ENCODE measurements at places on chromosomes 5 and 9.

DNA sequence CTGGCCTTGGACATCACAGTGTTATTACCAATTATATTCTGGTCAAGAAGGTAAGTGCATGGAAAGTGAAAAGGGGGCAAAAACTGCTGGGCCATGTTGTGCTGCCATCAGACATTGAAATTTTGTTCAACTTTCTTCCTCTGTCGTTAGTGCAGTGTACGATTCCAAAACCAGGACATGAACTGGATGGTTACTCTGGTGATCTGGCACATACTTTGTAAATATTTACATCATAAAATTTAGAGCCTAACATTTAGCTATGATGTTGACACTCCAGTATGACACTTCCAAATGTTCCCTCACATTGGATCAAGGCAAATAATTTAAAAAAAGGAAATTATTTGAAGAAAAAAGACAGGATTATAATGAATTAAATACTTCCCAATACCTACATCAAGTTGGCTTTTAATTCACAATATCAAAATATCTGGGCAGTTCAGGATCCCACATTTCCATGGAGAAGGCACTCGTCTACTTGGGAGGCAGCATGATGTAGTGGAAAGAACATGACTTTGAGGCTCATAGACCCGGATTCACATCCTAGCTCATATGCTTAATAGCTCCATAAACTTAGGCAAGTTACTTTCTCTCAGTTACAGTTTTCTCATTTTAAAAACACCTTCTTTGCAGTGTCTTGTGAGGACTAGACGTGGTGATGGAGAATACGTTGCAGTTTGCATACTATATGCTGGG is 342.5 kb upstream of the MPDZ start:
- DNase-seq = no peak

DNA sequence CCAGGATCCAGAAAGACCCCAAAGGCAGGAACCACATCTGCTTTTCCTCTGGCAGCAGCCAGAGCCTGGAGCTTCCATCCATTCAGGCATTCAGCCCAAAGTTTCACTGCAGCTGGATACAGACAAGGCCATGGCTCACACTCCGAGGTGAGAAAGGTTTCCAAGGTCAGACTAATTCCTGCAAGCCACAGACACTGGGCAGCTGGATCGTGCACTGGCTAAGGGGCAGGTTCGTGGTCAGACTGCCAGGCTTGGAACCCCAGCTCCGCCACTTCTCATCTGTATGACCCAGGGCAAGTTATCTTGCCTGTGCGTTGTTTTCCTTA is 36.9 kb downstream of the SPOCK1 start:
- no peak for DNase-seq

GRCh38 chr5:56190497-56190896 is 42.6 kb downstream of the ANKRD55 start:
- no peak for DNase-seq

- no peak for DNase-seq
Measured at GRCh38 chr9:35669331-35670145, 4.2 kb upstream of the CA9 start.

GRCh38 chr5:89308606-89309040 is 425.6 kb upstream of the MEF2C start:
- no peak for DNase-seq

DNA sequence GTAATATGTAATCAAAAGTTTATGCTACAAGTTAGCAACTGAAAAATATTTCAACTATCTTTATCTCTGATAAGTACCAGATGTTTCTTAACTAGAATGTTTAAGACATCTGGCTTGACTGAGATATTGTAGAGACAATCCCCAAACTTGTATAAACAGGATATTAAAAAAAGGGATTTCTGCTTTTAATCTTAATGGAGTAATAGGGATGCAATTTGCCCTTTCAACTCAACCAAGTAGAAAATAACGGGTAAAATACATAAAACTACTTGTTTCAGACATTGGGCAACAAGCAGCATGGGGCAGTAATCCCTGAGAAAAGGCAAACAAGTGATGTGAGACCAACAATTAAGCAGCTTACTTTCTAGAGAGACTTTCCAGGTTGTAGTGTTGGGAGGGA is 9.4 kb upstream of the ADAMTS12 start:
- no peak for DNase-seq

- DNase-seq = no peak
Measured at GRCh38 chr5:72608297-72608696, 101.1 kb upstream of the ZNF366 start.

GRCh38 chr9:132238026-132238972 is 76.4 kb downstream of the NTNG2 start:
- DNase-seq = no peak

DNA sequence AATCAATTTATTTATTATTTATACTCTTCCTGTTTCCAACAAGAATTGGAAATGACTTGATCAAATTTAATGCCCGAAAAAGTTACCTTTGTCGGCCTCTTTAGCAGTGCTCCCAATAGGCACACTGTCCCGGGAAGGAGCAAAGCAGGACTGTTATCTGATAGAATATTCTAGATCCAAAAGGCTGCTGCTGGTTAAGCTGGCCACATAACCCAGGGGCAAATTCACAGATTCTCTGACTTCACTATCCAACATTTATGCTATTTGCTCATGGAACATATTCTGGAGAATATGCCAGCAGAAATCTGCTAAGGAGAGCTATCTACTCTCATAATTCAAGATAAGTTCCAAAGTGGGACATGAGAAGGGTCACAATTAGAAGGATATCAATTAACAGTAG is 100.2 kb upstream of the DMAC1 start:
- DNase-seq = no peak

GRCh38 chr5:95760273-95761191 is 29.4 kb downstream of the RHOBTB3 start:
- DNase-seq = no peak

GRCh38 chr9:16369427-16369826 is 501.0 kb downstream of the BNC2 start:
- DNase-seq = no peak

GRCh38 chr5:155017610-155018009 is 4.1 kb downstream of the KIF4B start:
- DNase-seq = no peak

- DNase-seq = no peak
Measured at GRCh38 chr5:127739807-127740384, 36.7 kb downstream of the CCDC192 start.

GRCh38 chr5:62299600-62299999 is 6.4 kb upstream of the KIF2A start:
- no peak for DNase-seq

GRCh38 chr5:149160291-149160787 is 19.0 kb downstream of the ABLIM3 start:
- no peak for DNase-seq

- DNase-seq = no peak
Measured at GRCh38 chr9:137506702-137507171, 43.5 kb downstream of the PNPLA7 start.

GRCh38 chr9:21812946-21813568 is 10.6 kb downstream of the MTAP start:
- DNase-seq = peak; percentile 75

DNA sequence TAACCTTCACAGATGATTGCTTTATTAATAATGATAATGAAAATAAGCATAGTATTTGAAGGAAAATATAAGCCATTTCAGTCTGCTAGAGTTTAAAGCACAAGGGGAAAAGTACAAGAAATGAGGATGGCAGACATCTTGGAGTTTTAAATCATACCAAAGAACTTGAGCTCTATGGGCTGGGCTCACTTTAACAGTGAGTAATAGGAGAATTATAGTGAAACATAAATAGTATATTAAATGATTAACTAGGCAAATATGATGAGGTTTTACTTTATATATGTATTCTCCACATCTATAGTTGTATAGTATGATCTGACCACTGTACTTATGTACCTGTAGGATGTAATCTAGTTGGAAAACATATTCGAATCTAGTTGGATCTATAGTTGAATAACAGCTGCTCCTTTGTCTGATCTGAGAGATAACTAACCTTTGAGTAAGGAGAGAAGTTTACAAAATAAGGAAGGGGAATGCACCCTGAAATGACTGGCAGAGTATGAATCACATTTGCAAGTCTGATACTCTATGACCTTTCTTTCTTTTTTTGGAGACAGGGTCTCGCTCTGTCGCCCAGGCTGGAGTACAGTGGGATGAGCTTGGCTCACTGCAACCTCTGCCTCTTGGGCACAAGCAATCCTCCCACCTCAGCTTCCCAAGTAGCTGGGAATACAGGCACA is 17.6 kb downstream of the MEGF9 start:
- DNase-seq = no peak

DNA sequence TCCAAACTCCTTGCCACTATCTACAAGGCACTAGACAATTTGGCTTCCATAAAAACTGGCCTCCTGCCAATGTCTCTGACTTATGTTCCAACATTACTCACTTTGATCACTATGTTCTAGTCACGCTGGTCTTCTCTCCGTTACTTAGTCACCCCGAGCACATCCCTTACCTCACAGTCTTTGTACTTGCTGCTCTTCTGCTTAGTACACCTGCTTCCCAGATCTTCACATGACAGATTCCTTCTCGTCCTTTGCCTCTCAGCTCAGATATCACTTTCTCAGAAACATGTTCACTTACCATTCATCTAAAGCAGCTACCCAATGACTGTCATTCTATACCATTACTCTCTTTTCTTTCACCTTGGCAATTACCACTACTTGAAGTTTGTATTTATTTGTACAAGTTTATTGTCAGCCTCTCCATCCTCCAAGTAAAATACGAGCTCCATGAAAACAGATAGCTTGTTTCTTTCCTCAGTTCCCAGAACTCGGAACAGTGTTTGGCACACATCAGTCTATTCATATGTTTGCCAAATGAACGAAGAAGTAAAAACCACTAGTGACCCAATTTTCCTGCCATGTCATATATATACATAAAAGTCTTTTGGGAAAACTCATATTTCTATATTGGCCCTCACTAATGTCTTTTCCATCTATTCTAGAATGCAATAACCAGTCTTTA is 5.9 kb upstream of the SLC22A5 start:
- no peak for DNase-seq

DNA sequence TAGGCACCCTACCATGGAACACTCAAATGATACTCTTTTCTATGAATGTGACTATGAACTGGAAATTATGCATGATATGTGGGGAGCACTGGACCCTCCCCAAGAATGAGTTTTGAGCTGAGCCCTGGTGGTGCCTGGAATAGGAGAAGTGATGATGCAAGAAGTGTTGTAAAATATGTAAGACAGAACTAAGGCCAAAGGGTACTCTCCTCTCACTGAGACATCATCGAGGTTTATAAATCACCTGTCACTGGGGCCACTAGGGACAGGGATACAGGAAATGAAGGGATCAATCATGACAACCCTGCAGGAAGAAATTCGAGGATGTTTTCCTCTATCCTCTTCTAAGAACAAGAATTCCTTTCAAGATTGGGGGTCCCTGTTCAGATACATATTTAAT is 45.4 kb downstream of the PCSK1 start:
- DNase-seq = no peak

GRCh38 chr9:89781838-89782540 is 177.2 kb downstream of the GADD45G start:
- no peak for DNase-seq

DNA sequence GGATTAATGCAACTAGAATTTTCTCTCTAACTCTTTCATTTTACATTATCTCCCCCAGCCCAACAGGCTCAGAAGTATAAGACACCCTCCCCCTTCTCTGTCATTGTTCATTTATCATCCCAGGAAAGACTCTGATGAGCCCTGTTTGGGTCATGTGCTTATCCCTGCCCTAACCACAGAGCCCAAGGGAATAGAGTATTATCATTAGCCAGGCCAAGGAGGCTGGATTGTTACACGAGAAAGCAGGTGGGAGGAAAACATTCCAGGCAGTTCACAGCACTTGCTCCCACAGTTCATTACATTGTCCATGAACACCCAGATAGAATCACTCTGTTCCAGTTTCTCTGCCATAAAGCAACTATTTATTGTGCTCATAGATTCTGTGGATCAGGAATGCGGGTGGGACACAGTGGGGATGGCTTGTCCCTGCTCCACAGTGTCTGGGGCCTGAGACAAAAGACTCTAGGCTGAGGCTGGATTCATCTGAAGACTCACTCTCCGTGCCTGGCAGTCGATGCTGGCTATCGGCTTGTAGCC is 59.5 kb upstream of the TMEM215 start:
- DNase-seq = no peak

DNA sequence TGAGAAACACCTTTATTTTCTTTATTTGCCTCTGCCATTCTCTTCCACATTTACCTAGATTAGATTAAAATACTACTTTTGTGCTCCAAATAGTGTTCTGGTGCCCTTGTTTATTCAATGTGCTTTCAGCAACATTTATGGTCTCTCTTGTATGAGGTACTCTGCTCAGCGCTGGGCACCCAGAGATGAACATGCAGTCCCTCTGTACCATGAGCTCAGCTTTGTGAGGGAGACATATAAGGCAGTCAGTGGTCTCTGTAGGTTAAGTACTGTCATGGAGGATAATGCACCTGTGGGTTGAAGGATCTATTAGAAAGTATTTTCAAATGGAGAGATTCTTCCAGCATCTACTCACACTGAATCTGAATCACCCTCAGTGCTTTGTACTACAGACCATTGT is 176.5 kb downstream of the TAF11L14 start:
- no peak for DNase-seq

GRCh38 chr5:73314395-73315257 is 134.0 kb downstream of the FOXD1 start:
- no peak for DNase-seq

DNA sequence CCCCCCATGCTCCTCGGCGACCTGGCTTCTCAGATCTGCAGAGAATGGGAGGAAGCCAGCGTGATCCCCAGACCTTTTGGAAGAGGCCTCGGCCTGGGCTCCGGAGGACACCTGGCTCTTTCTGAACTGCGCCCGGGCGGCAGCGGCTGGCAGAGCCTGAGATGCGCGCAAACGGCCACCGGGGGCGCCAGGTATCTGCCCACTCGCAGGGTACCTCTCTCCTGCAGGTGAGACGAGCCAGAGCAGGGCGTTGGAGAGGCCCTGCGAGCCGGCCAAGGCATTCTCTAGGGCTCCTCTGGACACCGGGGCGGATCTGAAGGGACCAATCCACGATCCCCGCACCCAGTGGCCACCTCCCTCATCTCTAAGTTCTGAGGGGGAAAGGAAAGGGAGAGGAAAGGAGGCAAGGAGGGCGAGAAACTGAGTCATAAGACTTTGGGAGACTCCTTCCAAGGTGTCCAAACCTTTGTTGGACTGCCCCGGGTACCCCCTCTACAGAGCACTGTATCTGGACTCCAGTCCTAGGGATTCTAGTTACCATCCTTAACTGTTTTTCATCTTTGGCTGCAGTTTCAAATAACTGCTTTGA is 55.0 kb upstream of the SLC46A2 start:
- DNase-seq = no peak

- no peak for DNase-seq
Measured at GRCh38 chr5:38555354-38556087, 925 bp downstream of the LIFR start.

DNA sequence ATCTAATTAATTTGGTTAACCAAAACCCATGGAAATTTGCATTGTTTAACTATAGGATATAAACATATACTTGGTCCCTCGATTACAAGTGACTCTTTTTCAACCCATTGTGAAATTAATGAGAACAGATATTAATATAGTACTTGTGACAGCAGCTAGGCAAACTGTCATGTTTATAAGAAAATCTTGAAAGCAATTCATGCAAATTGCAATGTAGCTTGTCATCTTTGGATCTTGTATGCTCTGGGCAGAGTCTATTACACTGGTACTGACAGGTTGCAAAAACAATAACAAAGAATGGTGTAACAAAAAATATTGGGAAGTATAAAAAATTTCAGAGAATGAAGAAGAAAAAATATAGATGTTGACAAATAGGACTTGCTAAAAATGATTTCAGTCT is 941.0 kb downstream of the DNAH5 start:
- no peak for DNase-seq
